Panc1 (cell line): ENCODE measurements at places on chromosomes 13 and 19. TPM values are rescaled to one million over a fixed set of nuclear protein-coding genes. Genes with fewer than 3 reads are reported as not detected.
A peak's percentile ranks its signal among the peaks of the same experiment; 100 is the strongest.

CXCL17 gene
- total RNA-seq: not detected

ZSCAN5A gene
- total RNA-seq: 13.8 TPM

EPSTI1 gene
- total RNA-seq: 0.69 TPM

IL12RB1 gene
- 0.36 TPM for total RNA-seq

TEX26 gene
- total RNA-seq: not detected

GRCh38 chr13:114114006-114114640 is 18.3 kb downstream of the RASA3 start:
- DNase-seq: no peak
- H3K4me1 ChIP-seq: peaks cover 58% of the 10 kb centered on the region
- no peak overlapping the region for H3K4me3 ChIP-seq
- peak overlapping the region; percentile 79 for H3K27ac ChIP-seq
- no peaks in the 10 kb centered on the region for H3K27me3 ChIP-seq
- no peaks in the 10 kb centered on the region for H3K36me3 ChIP-seq

DNA sequence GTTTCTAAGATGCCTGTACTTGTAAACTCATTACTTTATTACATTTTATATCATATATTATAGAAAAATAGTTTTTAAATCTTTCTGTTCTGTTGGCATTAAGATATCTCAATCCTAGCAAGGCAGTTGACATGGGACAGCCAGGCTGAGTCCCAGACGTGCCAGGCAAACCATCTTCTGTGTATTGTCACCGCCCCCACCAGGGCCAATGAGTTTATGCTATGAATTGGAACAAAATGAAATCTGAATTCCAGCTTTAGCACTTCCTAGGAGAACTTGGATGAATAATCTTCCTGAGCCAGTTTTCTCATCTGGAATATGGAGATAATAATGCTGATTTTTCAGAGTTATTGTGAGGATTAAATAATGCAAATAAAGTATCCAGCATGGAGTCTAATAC is 79.9 kb upstream of the GSX1 start:
- no peaks in the 10 kb centered on the region for H3K36me3 ChIP-seq
- H3K27me3 ChIP-seq: no peaks in the 10 kb centered on the region
- H3K27ac ChIP-seq: no peak overlapping the region
- no peak overlapping the region for H3K4me3 ChIP-seq

DNA sequence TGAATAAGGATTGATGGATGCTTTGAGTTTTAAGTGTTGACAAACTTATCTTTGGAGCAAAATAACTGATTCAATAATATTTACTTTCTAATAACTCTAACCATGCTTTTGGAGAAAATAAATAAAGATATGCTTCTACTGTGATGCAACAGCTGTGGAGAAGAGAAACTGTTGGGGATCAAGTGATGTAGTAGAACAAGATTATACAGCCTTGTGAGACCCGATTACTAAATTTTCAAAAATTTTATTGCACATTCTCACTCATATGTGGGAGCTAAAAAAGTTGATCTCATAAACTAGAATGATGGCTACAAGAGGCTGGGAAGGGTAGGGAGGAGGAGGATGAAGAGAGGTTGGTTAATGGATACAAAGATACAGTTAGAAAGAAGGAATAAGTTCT is 85.5 kb upstream of the OXGR1 start:
- H3K4me1 ChIP-seq: no peaks in the 10 kb centered on the region
- no peaks in the 10 kb centered on the region for H3K36me3 ChIP-seq
- no peak overlapping the region for H3K27ac ChIP-seq
- DNase-seq: no peak
- H3K27me3 ChIP-seq: no peaks in the 10 kb centered on the region
- H3K4me3 ChIP-seq: no peak overlapping the region

- no peak overlapping the region for H3K4me3 ChIP-seq
- no peak for DNase-seq
- no peaks in the 10 kb centered on the region for H3K4me1 ChIP-seq
- no peaks in the 10 kb centered on the region for H3K27me3 ChIP-seq
- H3K27ac ChIP-seq: no peak overlapping the region
- H3K36me3 ChIP-seq: peaks cover 5% of the 10 kb centered on the region
Observed at GRCh38 chr13:95623141-95623540, 21.4 kb downstream of the DZIP1 start.

DNA sequence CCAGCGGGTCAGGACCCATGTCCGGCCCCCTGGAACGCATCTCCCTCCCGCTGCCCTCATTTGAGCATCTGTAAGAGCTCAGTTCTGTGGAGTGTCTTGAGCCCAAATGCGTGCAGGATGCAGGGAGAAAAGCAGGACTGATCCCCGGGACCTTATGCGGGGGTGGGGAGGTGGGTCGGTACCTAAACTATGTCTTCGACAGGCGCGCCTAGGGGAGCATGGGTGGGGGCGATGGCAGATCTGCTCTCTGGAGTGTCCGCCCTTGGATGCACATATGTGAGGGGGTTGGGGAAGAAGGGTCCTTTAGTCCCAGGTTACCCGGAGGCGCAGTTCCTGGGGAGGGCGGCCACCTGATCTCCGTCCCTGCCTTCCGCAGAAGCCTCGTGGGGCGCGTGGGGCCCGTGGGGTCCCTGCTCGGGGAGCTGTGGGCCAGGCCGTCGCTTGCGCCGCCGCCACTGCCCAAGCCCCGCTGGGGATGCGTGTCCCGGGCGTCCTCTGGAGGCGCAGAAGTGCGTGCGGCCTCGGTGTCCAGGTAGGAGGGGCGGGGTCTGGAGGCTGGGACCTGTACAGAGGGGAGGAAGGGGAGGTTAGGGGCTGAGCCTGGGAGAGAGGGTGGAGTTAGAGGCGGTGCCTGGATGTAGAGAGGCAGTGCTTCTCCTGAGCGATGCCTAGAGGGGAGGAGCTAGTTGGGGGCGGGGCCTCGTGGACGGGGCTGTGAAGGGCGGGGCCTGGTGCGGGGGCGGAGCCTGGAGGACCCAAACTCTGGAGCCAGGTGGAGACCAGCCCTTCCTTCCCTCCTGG is 2.9 kb downstream of the CILP2 start:
- H3K4me1 ChIP-seq: no peaks in the 10 kb centered on the region
- no peak for DNase-seq

DNA sequence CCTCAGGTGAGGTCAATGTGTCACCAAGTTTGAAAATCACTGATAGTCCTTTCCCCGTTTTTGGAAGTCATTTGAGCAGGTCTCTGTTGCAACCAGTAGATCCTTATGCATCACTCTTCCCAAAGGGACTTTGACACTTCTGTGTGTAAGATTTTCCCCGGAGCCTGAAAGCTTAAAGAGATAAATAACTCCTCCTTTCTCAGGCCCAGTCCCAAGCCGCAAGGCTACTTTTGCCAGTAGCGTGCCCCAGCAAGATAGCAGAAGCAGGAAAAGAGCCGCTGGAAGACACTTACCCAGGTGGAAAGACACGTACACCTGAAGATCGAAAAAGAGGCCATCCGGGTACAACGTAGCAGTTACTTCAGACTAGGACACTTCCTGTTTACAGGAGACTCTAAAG is 106.9 kb downstream of the CYSLTR2 start:
- no peak overlapping the region for H3K27ac ChIP-seq
- no peaks in the 10 kb centered on the region for H3K4me1 ChIP-seq
- no peaks in the 10 kb centered on the region for H3K27me3 ChIP-seq
- no peak overlapping the region for H3K4me3 ChIP-seq
- H3K36me3 ChIP-seq: no peaks in the 10 kb centered on the region
- no peak for DNase-seq

DNA sequence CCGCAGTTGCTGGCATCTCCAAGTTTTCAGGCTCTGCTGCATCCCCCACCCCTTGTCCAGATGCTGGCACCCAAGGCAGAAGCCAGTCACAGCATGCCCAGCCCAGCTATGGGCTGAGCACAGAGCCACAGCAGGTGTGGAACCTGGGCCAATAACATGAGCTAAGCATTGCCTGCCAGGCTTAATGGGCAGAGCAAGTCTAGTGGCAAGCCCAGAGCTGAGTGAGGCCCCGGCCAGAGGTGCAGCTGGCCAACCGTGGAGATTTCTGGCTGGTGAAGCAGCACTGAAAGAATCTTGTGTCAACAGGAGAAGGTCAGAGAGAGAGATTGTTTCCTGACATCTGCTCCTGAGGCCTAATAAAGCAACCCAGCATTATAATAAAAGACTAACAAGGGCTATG is 111.0 kb downstream of the B3GLCT start:
- H3K4me1 ChIP-seq: no peaks in the 10 kb centered on the region
- no peak overlapping the region for H3K4me3 ChIP-seq
- no peak for DNase-seq
- H3K27ac ChIP-seq: no peak overlapping the region
- H3K36me3 ChIP-seq: no peaks in the 10 kb centered on the region

- no peaks in the 10 kb centered on the region for H3K4me1 ChIP-seq
- no peaks in the 10 kb centered on the region for H3K27me3 ChIP-seq
- DNase-seq: no peak
- H3K36me3 ChIP-seq: no peaks in the 10 kb centered on the region
- H3K4me3 ChIP-seq: no peak overlapping the region
Observed at GRCh38 chr13:49563516-49563915, 21.8 kb downstream of the RCBTB1 start.

DNA sequence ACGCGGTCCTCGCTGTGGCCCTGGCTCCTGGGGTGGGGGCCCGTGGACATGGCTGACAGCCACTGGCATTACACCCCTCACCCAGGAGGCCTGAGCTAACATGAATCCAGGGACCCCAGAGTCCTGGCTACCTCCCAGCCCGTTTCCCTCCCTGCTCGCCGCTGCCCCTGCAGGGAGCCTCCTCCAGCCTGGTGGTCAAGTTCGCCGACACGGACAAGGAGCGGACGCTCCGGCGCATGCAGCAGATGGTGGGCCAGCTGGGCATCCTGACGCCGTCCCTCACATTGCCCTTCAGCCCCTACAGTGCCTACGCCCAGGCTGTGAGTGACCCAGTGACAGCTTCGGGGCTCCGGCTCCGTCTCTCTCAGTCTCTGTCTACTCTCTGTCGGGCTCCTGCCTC is 56.6 kb downstream of the CELF5 start:
- no peaks in the 10 kb centered on the region for H3K4me1 ChIP-seq
- DNase-seq: no peak
- H3K27ac ChIP-seq: no peak overlapping the region
- H3K4me3 ChIP-seq: no peak overlapping the region

GRCh38 chr13:49134305-49134704 is 85.8 kb upstream of the MLNR start:
- H3K27ac ChIP-seq: no peak overlapping the region
- H3K4me1 ChIP-seq: no peaks in the 10 kb centered on the region
- no peak for DNase-seq
- H3K4me3 ChIP-seq: no peak overlapping the region
- H3K36me3 ChIP-seq: peaks cover 12% of the 10 kb centered on the region; the same call in 1 of the 2 replicates
- no peaks in the 10 kb centered on the region for H3K27me3 ChIP-seq

DNA sequence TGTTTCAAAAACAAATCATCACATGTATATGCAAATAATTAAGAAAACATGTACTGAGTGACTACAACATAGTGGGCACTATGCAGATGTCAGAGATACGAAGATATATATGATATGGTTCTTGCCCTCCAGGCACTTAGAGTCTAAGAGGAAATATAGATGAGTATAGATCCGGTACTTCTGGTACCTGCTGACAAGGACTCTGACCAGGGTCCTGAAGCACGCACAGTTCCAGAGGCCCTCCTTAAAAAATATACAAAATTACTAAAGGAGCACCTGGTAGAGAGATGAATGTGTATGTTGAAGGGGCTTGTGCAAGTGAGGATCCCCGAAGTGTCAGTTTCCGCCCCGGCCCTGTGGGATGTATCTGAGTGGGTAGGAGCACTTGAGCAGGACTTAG is 31.3 kb downstream of the MTUS2 start:
- H3K27ac ChIP-seq: no peak overlapping the region
- no peak for DNase-seq
- no peaks in the 10 kb centered on the region for H3K4me1 ChIP-seq
- no peak overlapping the region for H3K4me3 ChIP-seq
- no peaks in the 10 kb centered on the region for H3K36me3 ChIP-seq
- H3K27me3 ChIP-seq: no peaks in the 10 kb centered on the region; the same call in 1 of the 2 replicates

DNA sequence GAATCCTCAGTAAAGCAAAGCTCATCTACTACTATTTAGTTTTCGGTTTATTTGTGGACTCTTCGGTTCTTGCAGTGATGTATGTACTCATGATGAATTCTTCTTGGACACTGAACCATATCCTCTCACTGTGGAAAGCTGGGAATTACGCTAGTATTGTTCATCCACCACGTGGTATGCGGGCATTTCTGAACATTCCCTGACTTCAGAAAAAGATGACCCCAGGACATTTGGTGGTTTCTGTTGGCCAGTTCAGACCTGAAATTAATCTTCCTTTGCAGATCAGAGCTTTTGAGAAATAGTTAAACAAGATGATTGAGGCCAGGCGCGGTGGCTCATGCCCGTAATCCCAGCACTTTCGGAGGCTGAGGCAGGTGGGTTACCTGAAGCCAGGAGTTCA is 25.3 kb upstream of the FBN3 start:
- H3K4me1 ChIP-seq: no peaks in the 10 kb centered on the region
- H3K27me3 ChIP-seq: no peaks in the 10 kb centered on the region

DNA sequence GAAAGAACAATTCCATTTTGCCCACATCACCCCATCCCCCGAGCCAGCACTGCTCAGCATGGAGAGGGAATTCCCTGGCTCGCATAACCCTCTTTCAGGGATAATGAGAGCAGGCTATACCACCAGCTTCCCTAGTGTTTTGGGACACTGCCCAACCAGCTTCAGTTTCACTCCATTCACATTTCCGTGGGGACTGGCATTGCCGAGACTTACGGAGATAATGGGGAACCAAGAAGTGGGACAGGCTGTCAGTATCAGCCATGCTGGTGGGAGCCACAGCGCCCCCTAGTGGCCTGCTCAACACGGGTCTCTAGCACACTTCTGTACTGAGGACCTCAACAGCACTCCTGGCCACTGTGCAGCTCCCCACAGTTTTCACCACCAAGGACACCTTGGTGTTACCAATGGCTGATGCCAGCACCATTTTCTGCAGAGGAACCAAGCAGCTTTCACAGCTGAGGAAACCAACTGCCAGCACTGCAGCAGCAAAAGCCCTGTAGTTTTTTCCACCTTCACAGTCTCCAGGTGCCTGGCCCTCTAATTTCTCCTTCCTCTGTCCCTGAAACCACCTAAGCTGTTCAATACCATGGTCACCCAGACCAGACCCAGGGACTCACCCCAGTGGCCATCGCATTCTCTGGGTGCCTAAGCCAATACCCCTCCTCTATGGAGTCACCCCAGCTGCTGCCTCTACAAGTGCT is 23.7 kb downstream of the SLC6A16 start:
- H3K36me3 ChIP-seq: no peaks in the 10 kb centered on the region
- DNase-seq: peak; percentile 38
- no peak overlapping the region for H3K4me3 ChIP-seq
- H3K27ac ChIP-seq: no peak overlapping the region
